Tibial nerve (tissue), 4 donors: ENCODE measurements at places on chromosomes 5 and 9.

DNA sequence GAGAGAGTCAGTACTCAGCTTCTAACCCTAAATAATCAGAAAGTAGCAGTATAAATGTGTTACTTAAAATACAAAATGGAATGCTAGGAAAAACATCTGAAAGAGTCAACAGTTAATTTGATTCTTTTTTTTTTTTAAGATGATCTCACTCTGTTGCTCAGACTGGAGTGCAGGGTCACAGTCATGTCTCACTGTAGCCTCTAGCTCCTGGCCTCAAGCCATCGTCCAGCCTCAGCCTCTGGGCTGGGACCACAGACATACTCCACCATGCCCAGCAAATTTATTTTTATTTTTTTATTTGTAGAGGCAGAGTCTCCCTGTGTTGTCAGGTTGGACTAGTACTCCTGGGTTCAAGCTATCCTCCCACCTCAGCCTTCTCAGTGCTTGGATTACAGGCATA is 424.9 kb downstream of the IRX2 start:
- no peak for DNase-seq

GRCh38 chr5:14490309-14490711 is 91.3 kb upstream of the OTULINL start:
- DNase-seq = no peak

DNA sequence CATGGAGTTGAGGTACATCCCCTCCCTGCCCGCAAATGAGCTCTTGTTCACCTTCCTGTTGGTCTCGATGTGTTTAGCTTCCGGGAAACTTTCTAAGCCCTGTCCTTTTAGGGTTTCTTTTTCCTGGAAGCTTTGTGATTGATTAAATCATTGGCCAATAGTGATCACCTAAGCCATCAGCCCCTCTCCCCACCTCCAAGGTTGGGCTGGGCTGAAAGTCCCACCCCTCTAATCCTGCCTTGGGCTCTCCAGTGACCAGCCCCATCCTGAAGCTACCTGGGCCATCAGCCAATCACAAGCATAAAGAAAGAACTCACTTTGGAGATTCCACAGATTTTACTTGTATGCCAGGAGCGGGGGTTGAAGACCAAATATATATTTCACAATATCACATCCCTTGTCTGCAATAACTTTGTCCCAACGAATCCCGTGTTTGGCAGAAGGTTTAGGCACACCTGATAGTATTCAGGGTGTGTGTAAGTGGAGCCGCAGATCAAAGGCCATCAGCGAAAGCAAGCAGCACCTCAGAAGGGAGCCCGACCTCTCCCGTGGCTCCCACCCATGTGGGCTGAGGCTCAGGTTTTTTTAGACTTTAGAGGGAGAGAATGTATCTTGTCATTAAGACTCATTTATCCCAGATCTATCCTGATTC is 20.4 kb downstream of the ROPN1L start:
- no peak for DNase-seq

DNA sequence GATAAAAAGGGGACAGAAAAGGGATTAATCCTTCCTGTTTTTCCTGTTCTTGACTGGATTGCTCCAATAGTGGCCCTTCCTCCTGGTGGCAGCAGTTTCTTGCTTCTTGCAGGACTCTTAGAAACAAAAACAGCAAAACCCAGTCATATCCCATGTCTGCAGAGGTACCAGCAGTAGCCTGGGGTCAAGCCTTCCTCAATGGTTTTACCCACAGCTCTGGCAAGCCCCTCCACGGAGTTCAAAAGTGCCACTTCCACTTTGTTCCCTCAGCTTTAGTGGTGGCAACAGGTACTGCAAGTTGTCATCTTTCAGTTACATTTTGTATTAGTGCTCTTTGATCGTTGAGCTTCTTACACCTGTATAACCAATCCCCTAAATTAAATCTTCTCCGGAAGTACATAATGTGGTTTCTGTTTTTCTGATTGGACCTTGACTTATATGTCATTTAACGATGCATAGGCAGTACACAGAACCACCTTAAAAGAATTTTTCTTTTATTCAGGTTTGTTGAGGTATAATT is 8.7 kb upstream of the RANBP6 start:
- no peak for DNase-seq

DNA sequence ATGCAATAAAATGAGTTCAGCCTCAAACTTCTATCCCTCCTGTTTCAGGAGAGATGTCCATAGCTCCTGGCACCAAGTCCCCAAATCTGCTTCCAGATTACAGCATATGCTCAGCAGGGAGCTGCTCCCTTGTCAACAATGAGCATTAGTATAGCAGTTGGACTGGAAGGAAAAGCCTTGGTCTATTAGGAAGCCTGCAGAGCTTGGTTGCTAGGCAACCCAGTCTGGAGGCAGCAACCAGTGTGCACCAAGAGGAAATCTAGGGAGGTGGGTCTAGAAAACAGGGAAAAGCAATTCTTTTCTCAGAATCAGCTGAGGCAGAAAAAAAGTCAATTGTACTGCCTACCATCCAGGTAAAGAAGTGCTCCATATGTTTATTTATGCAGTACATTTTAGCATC is 229.5 kb upstream of the NMUR2 start:
- no peak for DNase-seq

DNA sequence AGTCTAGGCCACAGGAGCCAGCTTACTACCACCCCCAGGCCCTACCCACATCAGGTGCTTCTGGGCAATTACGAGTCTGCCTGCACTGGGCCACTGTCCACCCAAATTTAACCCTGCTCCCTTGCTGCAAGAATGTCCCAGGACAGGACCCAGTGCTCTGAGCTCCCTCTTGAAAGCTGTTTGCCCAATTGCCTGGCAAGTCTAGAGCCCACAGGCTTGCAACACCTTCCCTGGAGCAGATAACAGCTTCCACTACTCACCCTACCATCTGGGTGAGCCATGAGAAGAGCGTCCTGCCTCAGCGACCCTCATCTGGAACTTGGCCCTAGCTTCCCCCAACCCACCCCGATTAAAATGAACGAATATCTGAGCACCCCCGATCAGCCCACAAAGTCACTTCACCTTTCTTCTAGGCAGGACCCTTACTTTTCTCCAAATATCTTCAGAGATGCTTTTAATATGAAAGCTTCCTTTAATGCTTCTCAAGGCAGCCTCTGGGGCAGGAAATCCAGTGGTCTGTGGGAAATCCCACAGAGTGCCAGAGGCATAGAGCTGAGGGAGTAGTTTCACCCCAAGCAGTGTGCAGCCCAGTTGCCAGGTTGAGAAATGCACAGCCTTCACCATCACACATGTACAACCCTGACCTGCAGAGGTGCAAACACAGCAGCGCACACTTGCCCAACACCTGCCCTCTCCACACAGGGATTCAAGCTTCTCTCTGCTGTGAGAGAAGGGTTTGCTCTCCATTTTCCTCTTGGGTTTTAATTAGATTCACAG is 10.6 kb downstream of the ACSL6 start:
- DNase-seq = no peak

DNA sequence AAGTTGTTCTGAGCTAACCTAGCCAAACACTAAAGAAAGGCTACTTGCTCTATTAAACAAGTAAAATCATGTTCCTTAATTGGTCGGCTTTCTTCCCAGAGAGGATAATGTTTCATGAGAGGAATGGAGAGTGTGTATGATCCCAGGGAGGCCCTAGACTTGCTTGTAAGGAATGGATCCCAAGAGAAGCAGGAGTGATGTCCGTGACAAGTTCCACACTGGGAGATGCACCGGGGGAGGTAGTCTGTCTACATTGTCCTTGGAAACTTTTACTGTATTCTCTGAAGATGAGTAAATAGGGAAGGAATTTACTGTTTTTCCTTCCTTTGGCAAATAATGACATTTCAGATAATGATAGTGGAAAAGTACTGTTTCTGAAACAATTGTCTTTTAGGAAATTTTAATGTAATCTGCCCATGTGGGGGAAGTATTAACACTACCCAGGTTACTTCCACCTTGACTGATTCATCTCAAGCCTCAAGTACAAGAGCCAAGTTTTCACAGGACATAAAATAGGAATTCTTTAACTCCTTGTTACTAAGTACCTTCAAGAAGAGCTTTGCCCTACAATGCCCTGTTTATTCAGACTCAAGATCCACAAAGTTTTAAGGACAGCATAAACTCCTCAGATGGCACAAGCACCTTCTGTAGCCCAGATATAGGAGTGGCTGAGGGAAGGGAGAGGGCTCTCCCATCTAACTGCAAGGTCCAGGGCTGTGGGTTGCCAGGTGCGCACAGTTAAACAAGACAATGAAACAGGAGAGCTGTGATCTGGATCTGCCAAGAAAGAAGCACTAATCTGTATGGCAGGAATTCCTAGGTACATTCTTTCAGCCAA is 152.1 kb downstream of the GNA14 start:
- DNase-seq = no peak

DNA sequence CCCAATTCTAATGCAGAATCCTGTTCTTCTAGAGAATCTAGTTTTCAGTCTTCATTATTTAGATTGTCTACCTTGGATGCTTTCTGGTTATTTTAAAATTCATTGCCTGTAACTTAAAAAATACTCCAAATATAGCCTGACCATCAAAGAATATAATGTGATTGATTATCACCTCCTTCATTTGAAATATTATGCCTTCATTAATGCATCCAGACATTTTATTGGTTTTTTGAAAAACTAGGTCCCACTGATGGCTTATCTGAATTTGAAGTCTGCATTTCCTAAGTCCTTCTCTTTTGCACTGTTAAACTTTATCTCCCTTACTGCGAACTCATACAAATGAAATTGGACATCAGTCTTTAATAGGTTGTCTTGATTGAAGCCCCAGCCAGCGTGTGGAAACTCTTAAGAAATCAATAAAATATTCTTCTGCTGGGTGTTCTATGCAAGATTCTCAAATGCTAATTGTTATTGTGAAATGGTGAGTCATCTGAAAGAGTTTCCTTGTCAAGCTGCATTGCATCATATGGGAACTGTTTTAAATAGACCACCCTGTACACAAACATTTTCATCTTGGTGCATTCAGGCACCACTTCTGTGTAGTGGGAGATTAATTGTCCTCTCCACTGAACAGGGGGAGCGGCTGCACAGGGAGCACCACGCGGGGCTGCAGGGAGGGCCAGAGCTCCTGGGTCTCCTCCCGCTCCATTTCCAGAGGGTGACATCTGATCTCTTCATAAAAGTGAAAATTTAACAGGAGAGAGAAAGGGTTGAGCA is 92.3 kb upstream of the FANCC start:
- no peak for DNase-seq
